ENCODE measurements at places on chromosomes 2 and 18.

GRCh38 chr2:62475172-62476011 is 30.6 kb downstream of the TMEM17 start:
- DNase-seq: no peak

DNA sequence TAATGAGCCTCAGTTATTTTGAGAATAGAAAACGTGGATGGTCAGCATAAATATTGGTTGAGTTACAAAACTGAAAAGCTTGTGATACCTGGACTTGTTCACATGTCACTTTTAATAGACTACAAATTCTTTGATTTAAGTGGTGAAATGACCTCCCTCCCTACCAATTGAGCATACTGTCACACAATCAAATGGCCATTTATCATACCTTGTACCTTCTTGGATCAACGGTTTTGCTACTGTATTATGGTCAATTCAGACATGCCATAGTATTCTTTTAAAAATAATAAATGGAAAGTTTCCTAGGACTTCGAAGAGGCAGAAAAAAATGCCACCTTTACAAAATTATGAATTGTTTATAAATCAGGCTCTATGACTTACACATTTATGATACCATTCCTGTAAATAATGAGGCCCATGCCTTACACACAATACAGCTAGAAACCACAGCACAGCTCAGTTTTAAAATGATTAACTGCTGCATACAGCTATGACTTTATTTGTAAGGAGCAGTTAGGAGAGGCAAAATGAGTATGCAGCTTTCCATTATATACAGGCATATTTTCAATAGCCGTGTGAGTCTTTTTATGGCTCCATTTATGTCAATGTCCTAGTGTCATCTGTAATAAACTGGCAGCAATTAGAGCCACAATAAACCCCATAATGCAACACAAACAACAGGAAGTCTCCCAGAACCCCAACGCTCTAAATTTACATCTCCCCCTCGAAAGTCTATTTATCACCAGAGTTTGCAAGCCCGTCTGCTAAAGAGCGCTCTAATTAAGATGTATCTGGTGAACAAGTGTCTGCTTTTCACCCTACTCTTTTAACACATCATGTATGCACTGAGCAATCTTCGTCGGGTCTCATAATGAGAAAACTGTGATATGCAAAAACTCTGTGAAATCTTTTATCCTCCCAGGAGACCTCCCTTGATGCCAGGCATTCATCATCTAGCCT is 176.1 kb downstream of the ZNF521 start:
- no peak for DNase-seq

GRCh38 chr2:80778704-80779103 is 474.2 kb upstream of the LRRTM1 start:
- DNase-seq: no peak

DNA sequence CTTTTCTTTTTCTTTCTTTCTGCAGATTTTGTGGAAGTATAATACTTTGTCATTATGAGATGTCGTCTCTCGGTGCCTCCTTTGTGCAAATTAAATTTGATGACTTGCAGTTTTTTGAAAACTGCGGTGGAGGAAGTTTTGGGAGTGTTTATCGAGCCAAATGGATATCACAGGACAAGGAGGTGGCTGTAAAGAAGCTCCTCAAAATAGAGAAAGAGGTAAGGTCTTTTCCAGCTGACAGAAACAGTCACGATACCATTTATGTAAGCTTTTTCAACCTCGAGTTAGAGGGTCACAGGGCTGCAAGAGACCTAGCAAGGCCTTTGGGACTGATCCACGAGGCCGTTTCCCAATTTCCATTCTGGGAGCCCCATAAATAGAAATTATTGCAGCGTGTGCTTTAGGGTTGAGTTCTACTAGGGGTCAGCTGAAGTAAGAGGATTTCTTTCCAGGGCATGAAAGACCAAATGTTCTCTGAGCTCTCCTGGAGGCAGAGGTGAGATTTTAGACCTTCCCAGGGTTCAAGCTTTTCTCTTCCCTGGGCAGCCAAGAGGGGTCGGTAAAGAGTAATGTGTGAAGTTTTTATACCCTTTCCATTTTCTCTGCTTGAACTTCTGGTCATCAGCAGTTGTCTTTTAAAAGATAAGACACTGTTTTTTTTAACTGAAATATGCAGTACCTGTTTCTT is 15.5 kb downstream of the MAP3K20 start:
- no peak for DNase-seq

DNA sequence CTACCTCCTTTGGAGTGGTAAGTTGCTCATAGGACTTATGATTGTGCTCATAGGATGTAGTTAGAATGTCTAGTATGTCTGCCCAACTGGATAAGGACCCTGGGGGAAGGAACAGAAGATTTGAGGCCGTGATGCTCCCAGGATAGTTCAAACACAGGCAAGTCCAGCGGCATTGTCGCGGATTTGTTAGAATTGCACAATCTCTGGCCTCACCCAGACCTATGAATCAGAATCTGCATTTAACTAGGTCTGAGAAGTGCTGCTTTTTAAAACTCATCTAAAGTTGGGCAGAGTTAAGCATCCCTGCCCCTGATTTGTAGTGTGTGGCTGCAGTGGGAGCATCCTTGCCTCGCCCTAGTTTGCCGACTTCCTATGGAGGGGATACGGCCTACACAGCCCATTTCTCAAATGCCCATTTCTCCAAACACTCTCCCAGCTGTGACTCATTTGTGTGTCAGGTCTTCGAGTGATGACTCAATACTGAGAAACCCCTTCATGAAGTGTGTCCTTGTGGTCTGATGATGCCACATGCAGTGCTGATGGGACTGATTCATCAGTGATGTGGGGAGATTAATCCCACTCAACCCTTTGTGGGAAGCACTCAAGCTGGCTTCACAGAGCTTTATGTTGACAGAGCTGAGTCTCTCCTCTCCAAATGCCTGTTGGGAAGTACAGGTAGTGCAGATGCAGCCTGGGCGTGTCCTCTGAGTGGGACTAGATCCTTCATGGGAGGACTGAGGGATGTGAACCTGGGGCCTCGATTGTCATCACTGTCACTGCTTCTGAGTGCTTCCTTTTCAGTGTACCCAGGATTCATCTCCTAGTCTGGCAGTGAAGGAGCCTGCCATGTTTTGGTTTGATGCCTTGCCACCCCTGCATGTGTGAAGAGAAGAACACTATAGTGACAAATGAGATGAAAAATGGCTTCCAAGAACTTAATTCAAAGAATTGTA is 18.7 kb downstream of the SMIM21 start:
- peak; percentile 15 for DNase-seq

DNA sequence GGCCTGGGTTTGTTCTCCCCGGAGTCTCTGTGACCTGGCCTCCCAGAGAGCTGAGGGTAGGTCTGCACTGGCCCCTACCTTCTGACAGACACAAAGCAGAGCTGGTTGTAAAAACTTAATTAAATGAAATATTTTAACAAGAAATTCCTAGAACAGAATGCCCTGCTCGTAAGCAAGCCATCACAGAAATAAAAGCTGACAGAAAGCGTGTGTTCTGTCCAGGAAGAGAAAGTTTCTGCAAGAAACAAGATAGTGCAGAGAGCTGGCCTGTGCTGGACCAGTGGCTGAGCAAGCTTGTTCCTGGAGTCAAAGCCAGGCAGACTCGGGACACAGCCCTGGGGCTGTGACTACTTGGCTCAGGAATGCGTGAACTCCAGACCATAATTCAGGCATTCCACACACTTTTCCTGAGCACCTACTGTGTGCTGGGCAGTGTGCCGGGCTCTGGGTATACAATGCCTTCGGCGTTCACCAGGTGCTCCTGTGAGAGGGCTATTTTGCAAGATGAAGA is 51.6 kb downstream of the APOB start:
- DNase-seq: no peak

GRCh38 chr2:32756074-32756727 is 128.4 kb downstream of the TTC27 start:
- no peak for DNase-seq

Measured in stimulated activated CD4-positive, alpha-beta T cell treated with anti-CD3 and anti-CD28 coated beads, Interleukin-1b, Interleukin-23, amount 100 ng/mL, for 4 hours (primary cell).